ENCODE measurements at places on chromosomes 6 and 20. TPM values are rescaled to one million over a fixed set of nuclear protein-coding genes. Genes with fewer than 3 reads are reported as not detected.

The CALHM4 gene
- not detected for total RNA-seq

The GNAS-AS1 gene
- 13.4 TPM for total RNA-seq

The IL20RA gene
- 1.3 TPM for total RNA-seq

The UBR2 gene
- 16.4 TPM for total RNA-seq

The CYP39A1 gene
- total RNA-seq = 1.3 TPM

The AKAP12 gene
- 65.0 TPM for total RNA-seq

Measured in WTC11 (cell line).